ENCODE measurements at places on chromosomes 4 and X.

GRCh38 chr4:115090483-115091075 lies 22.8 kb downstream of the NDST4 start:
- DNase-seq = no peak

DNA sequence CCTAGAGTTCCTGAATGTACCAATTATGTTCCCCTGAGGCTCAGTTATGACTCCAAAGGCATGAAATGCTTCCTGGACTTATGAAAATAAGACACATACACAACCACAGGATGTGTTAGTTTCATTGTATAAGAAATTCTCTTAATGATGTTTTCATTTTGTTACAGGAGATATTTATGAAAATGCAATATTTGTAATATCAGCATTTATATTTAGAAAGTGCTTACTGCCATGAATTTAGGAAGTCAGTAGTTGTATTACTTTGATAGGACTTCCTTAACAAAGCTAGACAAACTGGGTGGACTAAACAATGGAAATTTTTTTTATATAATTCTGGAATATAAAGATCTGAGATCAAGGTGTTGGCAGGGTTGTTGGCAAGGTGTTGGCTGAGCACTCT lies 572.1 kb upstream of the IGFBP7 start:
- no peak for DNase-seq

DNA sequence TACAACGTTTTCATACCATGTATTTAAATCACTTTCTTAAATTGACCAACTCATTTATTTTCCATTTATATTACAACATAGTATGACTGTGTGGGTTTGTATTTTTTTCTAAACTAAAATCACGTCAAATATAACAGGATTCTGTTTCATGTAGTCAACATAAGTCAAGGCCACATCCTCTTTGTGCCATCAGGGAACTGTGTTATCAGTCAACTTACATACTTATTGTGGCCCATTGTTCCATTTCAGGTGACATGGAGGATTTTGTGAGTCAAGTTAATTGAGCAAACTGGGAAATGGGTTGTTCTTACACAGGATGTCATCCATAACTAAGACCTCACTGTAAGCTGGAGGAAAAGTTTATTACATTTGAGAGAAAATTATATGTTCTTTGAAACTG lies 35.9 kb downstream of the STK26 start:
- no peak for DNase-seq

- no peak for DNase-seq
Measured at GRCh38 chrX:40729598-40730584, 5.5 kb downstream of the MED14 start.

DNA sequence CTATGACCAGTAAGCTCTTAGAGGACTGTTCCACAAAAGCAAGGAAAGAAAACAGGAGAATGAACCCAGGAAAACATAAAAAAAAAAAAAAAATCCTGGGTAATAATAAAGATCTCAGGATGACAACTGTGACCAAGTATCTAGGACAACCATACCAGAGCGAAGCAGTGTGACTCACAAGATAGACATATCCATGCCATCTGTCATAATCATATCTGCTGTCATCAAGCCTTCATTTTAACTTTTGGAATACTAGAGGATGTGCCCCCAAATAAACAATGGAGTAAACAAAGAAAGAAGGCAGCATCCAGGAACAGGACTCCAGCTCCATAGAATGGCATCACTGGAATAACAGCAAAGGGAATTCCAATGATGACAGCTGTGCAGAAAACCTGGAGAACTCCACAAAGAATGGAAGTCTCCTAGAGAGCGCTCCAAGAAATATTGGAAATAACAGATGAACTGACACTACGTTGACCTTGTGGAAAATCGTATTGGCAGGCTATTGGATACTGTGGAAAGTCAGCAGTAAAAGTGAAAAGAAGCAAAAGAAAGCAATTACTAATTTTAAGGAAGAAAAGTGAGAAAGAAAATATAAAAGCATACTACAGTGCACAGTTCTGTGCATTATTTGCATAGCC lies 35.3 kb downstream of the HPGDS start:
- no peak for DNase-seq

- no peak for DNase-seq
Measured at GRCh38 chr4:106497271-106497670, 128.7 kb upstream of the GIMD1 start.

- no peak for DNase-seq
Measured at GRCh38 chrX:153901753-153902140, 2.7 kb upstream of the AVPR2 start.

GRCh38 chrX:153861151-153861550 lies 24.8 kb downstream of the L1CAM start:
- no peak for DNase-seq

DNA sequence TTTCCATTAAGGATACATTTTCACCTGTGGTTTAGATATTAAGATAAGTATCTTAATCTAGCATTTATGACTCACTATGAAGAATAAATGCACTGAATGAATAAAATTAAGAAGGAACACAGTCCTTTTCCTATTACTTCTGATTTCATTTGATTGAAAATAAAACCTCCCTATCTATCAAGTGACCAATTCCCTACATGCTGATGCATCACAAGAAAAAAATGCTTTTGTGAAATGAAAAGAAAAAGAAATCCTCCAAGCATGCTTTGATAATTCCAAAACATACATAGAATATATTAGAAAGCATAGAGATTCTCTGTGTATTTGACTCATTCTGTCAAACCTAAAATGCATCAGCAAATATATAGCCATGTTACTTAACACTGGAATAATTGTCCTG lies 37.1 kb downstream of the PCDH10 start:
- no peak for DNase-seq

- no peak for DNase-seq
Measured at GRCh38 chrX:26375346-26375745, 159.4 kb downstream of the MAGEB5 start.

GRCh38 chr4:82739287-82740190 lies 59.1 kb downstream of the SCD5 start:
- peak; percentile 57 for DNase-seq

- DNase-seq = no peak
Measured at GRCh38 chrX:110408949-110409588, 50.4 kb downstream of the RTL9 start.

DNA sequence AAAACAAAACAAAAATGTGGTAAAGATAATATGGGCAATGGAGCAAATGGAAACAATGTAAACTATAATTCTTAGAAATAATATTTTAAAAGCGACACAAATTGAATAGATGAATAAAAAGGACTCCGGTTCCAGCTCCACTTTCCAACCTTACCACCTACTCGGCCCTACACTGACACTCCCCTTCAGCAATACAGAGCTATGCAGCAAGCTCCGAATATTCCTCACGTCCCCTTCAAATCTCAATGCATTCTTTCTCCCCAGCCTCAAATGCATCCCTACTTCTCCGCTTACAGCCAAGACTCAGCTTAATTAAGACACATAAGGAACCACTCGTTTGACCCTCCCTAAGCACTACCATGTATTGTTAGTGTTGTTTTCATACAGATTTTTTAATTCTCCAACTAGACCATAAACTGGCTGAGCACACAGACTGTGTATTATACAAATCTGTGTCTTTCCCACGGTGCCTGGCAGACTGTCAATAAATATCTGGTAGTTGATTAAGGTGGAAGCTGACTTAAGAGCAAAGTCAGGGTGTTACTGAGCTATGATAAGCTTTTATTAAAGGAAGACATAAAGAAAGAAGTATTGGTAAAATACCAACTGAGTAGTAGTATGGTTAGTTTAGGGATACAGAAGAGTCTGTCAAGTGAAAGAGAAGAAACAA lies 219.1 kb downstream of the NR3C2 start:
- no peak for DNase-seq

GRCh38 chrX:10615931-10616774 lies 4.2 kb downstream of the MID1 start:
- no peak for DNase-seq

GRCh38 chrX:46811121-46811520 lies 25.7 kb upstream of the RP2 start:
- no peak for DNase-seq

DNA sequence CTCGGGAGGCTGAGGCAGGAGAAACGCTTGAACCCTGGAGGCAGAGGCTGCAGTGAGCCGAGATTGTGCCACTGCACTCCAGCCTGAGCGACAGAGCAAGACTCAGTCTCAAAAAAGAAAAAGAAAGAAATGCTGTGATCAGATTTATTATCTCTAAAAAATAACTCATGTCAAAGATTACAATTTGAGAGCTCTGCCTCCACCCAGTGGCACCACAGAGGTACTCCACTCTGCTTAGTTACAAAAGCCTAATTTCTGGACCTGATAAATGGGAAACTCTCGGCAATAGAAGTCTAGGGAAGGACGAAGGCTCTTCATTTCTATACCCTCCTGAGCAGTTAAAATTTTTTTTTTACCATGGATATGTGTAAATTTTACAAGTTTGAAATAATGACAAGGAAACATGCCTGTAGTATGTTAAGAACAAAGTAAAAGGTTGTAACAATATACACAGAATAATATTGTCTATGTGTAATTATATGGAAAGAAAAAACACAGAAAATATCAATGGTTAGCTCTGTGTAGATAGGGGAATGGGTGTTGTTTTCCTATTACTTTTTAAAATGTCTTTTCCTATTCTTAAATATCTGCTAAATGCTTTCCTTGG lies 149.8 kb downstream of the STIM2 start:
- no peak for DNase-seq

- DNase-seq = no peak
Measured at GRCh38 chrX:110146521-110146920, 143.6 kb downstream of the TMEM164 start.

DNA sequence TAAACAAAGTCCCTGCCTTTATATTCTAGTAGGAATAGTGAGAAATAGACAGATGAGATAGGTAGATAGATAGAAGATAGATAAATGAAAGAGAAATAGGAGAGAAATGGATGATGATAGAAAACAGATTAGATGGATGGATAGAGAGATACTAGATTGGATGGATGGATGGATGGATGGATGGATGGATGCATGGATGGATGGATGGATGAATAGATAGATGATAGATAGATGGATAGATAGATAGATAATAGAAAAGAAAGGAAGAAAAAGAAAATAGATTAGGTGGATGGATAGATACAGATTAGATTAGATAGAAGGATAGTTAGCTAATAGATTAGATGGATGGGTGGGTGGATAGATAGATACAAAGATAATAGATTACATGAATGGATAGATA lies 33.2 kb upstream of the WDR17 start:
- no peak for DNase-seq

GRCh38 chr4:2820216-2820982 lies 23.2 kb upstream of the ADD1 start:
- no peak for DNase-seq

DNA sequence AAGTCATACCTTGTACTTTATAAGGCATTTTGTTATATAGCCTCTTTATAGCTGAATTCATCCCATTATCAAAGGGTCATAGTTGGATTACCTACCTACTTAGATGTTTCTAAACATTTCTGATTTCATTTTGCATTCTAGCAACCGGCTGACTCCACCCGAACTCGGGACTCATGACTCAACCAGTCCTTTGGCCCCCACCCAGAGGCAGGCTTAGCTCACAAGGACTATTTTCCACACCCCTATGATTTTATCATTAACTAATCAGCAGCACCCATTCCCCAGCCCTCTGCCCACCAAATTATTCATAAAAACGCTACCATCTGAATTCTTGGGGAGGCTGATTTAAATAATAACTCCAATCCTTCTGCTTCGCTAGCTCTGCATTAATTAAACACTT lies 79.9 kb upstream of the EGFL6 start:
- DNase-seq = no peak

- DNase-seq = peak; percentile 3
Measured at GRCh38 chr4:145840162-145840768, 98.4 kb downstream of the ZNF827 start.

- peak; percentile 58 for DNase-seq
Measured at GRCh38 chrX:12956704-12957534, 18.0 kb upstream of the TMSB4X start.

DNA sequence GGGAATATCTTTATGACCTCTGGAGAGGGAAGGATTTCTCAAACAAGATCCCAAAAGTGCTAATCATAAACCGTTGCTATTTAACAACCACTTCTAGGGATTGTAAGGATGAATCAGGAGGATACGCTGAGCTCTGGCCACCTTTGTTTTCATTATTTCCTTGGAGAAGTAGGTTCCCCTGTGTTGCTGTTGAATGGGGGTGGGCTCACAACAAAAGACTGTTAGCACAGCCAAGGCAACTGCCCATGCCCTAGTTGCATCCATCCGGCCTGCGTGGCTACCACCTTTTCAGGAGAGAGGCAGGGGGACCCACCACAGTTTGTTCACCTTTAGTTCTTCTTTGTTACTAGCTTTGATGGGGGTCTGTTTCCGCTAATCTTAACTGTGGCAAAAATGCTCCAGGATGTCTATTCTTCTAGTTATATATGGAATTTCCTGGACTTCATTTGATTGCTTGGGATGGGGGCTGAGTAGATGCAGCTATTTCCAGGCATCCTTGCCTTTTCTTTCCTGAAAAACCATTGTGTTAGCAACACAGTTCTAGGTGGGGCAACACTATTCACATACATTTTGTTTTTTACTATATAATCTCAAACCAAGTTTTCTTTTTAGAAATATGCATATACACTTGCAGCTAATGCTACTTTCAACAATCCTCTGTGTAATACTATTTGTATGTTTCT lies 95.4 kb downstream of the KDR start:
- no peak for DNase-seq

GRCh38 chr4:41757521-41758156 lies 9.1 kb upstream of the PHOX2B start:
- no peak for DNase-seq

GRCh38 chr4:8322794-8323704 lies 53.5 kb downstream of the HTRA3 start:
- DNase-seq = no peak

GRCh38 chr4:102614801-102615200 lies 113.6 kb downstream of the NFKB1 start:
- peak; percentile 26 for DNase-seq

DNA sequence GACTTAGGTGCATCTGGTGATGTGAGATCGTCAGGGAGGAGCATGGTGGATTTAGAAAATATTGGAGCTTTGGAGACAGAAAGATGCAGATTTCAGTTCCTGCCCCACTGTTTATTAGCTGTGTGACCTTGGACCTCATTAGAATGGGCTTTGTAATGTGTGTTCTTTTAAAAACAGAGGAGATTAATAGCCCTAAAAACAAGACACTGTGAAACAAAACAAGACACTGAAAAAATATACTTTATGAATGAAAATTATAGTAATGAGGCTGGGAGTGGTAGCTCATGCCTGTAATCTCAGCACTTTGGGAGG lies 79.5 kb downstream of the EVC start:
- DNase-seq = no peak

GRCh38 chr4:145490796-145491195 lies 9.1 kb downstream of the SMAD1 start:
- no peak for DNase-seq

- DNase-seq = no peak
Measured at GRCh38 chr4:103372002-103372558, 173.9 kb upstream of the CENPE start.

Data from activated T-helper 1 cell treated with anti-CD3 and anti-CD28 coated beads, Interleukin-12 subunit alpha, Interleukin-12 subunit beta, Interleukin-2, Interleukin-4 antibody, amounts not matched to agents 30 ng/mL and 10 ng/mL and 1 ng/mL, durations not matched to agents 14 hours and 24 hours and 36 hours (primary cell).